ENCODE measurements at places on chromosomes 12 and 14.

GRCh38 chr14:66009089-66009488 lies 477.1 kb upstream of the CCDC196 start:
- DNase-seq, result no peak

GRCh38 chr14:26888592-26888991 lies 290.8 kb upstream of the NOVA1 start:
- DNase-seq, result no peak

GRCh38 chr12:119182701-119183493 lies 4.2 kb downstream of the HSPB8 start:
- DNase-seq, result no peak

GRCh38 chr12:96196781-96197180 lies 2.6 kb downstream of the ELK3 start:
- no peak for DNase-seq

DNA sequence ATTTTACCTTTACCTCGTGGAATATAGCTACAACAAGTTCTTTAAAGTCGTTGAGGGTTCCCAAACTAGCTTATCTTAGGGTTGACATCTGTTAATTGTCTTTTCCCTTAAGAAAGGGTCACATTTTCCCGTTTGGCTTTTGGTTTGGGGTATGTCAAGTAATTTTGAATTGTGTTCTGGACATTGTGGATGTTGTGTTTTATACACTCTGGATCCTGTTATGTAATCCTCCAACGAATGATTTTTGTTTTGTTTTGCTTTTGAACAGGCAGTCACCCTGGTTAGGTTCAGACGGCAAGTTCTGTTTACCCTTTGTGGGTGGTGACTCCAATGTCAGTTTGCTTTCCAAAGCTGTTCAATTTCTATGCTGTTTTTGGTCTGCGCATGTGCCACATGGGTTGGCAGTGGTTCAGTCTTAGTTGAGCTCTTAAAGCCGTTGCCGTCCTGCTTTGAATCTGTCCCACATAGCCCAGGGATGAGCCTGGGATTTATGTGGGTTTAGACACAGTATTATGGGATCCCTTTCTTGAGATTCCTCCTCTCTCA lies 84.8 kb downstream of the TESC start:
- DNase-seq, result no peak

DNA sequence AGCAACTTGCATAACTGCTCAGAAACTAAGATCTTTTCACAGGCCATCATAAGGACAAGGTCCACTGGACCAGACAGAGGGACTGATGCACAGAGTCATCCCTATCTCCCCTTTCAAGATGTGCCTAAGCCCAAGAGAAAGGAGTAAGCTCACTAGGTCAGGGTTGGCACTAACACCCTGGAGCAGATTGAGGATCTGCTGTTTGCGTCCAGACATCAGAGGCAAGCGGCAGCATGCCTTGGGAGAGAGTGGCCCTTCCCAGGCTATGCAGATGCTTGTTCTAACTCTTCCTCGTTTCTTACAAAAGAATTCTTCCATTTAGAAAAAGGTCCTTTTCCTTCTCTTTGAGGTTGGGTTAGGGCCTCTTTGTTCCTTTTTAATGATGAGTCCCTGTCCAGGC lies 187.2 kb downstream of the KCNA5 start:
- DNase-seq, result no peak

All from HuH-7.5 (cell line).